ENCODE measurements at places on chromosomes 13 and 19. TPM values are rescaled to one million over a fixed set of nuclear protein-coding genes. Genes with fewer than 3 reads are reported as not detected.

The SOX1 gene
- not detected for total RNA-seq

GRCh38 chr19:438416-438958 lies 22.3 kb downstream of the SHC2 start:
- no peak for DNase-seq

DNA sequence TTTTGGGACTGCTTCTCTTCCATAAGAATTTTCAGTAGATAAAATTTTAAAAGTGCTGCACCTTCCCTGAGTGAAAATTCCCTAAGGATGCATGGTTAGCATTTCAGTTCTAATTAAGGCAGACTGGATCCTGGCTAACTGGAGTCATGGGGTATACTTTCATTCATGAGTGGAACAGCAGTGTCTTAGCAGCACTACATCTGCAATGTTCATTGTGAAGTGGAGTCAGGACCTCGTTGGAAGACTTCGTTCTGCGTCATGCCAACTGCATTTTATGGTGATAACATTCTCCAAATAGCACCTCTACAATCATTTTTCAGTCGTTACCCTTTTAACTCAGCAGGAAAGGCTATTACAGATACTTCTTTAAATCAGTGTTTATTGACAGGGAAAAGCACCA lies 25.5 kb downstream of the PHF11 start:
- DNase-seq, result no peak

DNA sequence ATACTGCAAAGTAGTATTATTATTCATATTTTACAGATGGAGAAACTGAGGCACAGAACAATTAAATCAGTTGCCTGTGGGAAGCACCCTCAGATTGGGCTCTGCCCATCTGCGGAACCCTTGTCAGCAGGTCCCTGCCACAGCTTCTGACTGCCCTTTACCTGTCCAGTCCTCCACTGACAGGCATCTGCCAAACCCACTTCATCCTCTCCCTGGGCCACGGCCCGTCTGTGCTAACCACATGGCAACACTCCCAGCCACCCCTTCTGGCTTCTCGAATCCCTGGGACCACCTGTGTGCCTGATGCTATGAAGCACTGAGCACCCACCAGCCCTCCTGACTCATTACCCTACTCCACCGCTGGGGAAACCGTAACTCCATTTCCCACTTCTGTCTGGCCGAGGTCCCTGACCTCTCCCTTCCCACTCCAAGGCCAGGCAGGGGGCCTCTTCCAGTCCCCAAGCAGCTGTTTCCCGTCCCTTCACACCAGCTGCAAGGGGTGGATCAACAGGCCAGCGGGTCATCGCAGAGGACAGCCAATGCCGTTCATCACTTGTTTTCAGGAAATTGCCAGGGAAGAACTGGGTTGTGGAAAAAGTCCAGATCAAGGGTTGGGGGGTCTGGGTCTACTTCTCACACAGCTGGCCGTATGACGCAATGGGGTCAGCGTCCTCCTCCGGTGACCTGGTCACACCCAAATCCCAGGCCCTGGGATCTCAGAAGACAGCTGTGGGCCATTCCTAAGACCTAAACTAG lies 2.5 kb downstream of the KANK3 start:
- DNase-seq, result no peak

The PSG2 gene
- not detected for total RNA-seq

GRCh38 chr13:32247887-32248286 lies 67.3 kb downstream of the ZAR1L start:
- no peak for DNase-seq

DNA sequence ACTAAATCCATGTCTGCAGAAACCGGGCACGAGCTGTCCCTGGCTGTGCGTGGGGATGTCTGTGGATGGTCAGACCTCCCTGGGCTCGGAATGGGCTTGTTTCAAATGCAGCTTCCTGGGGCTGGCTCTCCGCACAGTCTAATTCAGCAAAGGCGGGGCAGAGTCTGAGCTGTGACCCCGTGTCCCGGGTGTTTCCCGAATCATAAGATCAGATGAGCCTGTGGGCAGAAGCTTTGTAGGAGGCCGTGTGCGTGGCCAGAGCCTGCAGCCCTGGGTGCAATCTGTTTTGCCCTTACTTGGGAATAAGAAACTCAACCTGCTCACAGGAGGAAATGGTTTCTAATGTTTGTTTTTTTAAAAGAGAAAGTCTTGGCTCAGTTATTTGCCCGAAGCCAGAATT lies 13.9 kb upstream of the GNA11 start:
- DNase-seq, result peak; percentile 84

- DNase-seq, result peak; percentile 32
These were observed 207.9 kb upstream of the CSNK1A1L start for GRCh38 chr13:37313372-37313771.

The RNF17 gene
- not detected for total RNA-seq

DNA sequence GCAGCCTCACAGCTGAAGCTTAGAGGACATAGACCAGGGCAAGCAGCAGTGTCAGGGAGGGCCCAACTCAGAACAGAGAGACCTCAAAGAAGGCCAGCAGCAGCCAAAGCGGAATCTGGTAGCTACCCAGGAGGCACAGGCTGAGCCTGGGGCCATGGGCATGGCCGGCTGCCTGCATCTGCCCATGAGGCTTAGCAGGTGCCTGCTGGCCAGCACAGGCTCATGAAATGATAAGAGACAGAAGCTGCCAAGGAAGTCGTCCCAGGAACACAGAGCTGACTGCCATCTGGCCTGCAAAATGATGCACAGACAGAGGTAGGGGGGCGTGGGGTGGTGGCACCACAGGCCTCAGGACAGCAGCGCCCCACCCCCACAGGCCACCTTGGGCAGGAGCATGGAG lies 29.2 kb downstream of the TUBA3C start:
- DNase-seq, result no peak

The LRRC63 gene
- total RNA-seq, result 0.20 TPM

The HCST gene
- 1.9 TPM for total RNA-seq

DNA sequence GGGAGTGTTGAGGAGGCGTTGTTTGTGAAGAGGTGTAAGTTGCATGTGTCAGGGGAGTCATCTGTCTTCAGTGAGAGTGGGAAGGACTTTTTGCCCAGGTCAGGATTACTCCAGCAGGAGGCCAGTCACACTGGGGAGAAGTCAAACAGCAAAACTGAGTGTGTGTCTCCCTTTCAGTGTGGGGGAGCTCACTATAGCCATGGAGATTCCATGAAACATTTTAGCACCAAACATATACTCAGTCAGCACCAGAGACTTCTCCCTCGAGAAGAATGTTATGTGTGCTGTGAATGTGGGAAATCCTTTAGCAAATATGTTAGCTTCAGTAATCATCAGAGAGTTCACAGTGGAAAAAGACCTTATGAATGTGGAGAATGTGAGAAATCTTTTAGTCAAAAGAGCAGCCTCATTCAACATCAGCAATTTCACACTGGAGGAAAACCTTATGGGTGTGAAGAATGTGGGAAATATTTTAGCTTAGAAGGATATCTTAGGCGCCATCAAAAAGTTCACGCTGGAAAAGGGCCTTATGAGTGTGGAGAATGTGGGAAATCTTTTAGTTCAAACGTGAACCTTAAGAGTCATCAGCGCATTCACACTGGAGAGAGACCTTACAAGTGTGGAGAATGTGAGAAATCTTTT lies 8.4 kb upstream of the ZNF587 start:
- DNase-seq, result no peak

DNA sequence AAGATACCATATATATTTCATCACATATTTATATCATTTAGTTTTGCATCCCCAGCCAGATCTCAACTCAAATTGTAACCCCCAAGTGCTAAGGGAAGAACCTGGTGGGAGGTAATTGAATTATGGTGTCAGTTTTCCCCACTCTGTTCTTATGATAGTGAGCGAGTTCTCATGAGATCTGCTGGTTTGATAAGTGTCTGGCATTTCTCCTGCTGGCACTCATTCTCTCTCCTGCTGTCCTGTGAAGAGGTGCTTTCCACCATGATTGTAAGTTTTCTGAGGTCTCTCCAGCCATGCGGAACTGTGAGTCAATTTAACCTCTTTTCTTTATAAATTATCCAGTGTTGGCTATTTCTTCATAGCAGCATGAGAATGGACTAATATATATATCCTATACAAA lies 462.5 kb upstream of the SLITRK5 start:
- no peak for DNase-seq

The KIR2DL1 gene
- not detected for total RNA-seq

- no peak for DNase-seq
These were observed 7.0 kb downstream of the LPAR6 start for GRCh38 chr13:48405875-48406274.

DNA sequence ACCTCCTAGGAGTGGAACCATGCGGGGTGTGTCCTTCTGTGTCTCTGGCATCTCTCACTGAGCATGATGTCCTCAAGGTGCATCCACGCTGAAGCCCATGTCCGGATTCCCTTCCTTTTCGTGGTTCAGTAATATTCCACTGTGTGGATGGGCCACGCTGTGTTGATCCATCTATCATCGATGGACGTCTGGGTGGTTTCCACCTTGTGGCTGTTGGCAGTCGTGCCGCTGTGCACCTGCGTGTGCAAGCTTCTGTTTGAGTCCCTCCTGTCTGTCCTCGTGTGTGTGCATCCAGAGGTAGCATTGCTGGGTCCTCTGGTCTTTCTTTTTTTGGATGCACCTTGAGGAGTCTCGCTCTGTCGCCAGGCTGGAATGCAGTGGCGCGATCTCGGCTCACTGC lies 11.2 kb upstream of the GNA15 start:
- DNase-seq, result no peak

DNA sequence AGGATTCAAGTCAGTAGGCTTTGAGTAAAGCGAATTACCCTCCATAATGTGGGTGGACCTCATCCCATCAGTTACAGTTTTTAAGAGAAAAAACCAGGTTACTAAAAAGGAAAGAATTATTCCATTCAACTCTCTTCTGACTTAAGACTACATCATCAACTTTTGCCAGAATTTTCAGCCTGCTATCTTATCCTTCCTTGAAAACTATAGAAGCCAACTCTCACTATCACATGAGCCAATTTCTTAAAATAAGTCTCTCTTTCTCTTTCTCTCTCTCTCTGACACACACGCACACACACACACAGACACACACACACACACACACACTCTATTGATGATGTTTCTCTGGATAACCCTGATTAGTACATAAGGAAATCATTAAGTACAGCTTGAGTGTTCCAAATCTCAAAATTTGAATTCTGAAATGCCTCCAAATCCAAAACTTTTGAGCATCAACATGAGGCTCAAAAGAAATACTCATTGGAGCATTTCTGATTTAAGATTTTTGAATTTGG lies 217.0 kb upstream of the PRR20A start:
- DNase-seq, result no peak

The MBD3L3 gene
- not detected for total RNA-seq

- DNase-seq, result no peak
These were observed 19.9 kb downstream of the TPT1 start for GRCh38 chr13:45320876-45321629.

DNA sequence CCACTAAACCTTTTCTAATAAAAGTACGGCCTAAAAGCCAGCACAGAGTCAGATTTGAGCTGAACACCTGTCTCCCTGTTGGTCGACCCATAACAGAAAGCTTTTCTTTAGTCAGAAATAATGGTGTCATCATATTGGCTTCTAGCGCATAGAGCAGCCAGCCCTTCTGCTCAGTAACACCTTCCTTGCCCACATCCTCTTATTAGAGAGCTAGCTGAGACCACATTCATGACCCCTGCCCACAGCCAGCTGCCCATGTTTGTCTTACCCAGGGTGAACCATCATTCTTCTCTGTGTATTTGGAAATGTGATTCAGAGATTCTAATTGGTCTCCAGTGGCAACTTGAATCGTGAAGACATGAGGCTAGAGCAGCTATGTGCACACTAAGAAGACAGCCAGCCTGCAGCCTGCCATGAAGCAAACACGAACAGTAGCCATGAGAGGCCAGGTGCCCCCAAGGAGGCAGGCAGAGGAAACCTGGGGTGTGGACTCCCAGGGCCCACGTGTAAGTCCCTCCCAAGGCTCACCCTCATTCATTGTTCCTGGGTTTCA lies 82.3 kb upstream of the PDCD5 start:
- peak; percentile 15 for DNase-seq

GRCh38 chr13:113065406-113066141 lies 40.0 kb upstream of the F7 start:
- DNase-seq, result no peak

Measured in RPMI7951 (cell line).